HAP-1 (cell line): ENCODE measurements at places on chromosomes 4 and X.

GRCh38 chr4:48332661-48333060 is 8.7 kb upstream of the SLAIN2 start:
- no peak for DNase-seq

DNA sequence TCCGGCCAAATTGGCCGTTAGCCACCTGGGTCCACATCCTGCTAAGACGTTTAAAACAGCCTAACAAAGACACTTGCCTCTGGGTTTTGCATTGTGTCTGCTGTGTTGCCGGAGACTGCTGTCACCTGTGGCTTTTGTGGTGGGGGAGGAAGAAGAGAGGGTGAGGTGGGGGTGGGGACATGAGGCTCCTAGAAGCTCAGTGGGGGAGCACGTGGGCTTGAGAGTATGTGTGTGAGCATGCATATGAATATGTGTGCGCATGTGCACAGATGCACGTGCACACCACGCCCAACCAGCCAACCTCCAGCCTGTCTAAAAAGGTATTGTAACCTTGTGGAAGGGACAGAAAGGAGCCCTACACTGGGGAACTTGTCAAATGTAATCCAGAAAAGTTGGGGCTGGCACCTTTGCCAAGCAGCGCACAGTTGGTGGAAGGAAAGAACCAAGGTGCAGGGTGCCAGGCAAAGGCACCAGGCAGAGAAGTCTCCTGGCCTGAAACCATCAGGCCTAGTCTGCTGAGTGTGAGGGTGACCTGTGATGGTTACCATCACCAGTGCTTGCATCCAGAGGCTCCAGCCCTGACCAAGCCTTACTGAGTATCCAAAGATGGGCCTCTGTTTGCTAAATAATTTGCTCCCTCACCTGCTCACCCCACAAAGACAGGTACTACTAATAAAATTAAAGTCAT is 10.1 kb upstream of the SASH3 start:
- no peak for DNase-seq

GRCh38 chrX:17931855-17932254 is 70.8 kb upstream of the RAI2 start:
- DNase-seq = no peak

DNA sequence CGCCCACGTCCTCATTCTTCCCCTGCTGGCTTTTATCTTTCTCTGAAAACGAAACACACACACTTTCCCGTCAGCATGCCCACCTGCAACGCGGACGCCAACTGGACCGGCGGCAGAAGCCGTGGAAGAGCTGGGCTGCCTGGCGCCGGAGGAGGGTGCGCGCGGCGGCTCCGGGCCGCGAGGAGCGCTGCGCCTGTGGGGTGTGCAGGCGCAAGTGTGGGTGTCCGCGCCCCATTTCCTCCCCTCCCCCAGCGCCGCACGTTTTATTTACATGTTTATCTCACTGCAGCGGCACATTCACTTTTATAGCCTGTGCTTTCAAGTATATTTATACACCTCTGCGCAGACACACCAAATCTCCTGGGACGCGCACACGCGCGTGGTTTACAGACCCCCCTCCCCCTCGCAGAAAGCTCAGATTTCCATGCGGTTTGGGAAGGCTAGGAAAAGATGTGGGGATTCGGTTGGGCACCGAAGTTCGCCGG is 1.5 kb downstream of the PITX2 start:
- no peak for DNase-seq

- DNase-seq = no peak
These were observed 71.7 kb upstream of the TLR3 start for GRCh38 chr4:185997296-185997695.

- DNase-seq = no peak
These were observed 22.9 kb upstream of the KDM5C start for GRCh38 chrX:53247928-53248327.

DNA sequence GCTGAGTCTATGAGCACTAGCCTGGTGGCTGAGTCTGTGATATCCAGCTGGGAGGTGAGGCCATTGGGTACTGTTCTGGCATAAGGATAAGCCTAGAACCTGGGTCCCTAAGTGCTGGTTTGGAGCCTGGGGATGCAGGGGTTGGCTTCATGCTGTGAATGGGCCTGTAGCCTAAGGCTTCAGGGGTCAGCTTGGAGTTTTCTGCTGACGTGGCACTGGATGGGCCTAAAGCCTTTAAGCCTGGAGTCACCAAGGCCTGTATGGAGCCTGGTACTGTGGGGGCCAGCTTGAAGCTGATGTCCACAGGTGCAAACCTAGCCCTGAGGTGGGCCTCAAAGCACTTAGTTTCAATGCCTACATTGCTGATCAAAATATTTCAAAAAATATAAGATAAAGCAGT is 979.6 kb upstream of the POU3F4 start:
- DNase-seq = no peak

- no peak for DNase-seq
These were observed 22.0 kb downstream of the KLHL15 start for GRCh38 chrX:24005028-24005427.

- no peak for DNase-seq
These were observed 215.1 kb upstream of the HDX start for GRCh38 chrX:84717343-84717742.
